ENCODE measurements at places on chromosomes 5 and 9.

GRCh38 chr5:38926121-38926520 lies 80.3 kb downstream of the OSMR start:
- DNase-seq: peak; percentile 58

DNA sequence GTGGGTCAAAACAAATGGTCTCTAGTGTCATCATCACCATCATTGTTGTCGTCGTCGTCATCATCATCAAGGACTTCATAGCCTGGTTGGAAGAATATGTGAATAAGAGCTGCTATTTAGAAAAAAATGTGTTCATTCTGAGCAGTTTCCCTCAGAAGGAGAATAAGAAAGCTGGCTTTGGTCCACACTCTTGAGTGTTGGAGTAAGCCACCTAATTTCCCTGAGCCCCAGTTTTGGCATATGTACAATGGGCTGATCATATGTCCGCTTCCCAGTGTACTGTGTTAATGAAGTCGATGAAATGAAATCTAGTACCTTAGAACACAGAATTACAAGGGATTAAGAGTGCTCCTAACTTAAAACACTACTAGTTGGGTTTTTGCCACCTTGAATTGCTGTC lies 545.5 kb downstream of the CCDC171 start:
- no peak for DNase-seq

DNA sequence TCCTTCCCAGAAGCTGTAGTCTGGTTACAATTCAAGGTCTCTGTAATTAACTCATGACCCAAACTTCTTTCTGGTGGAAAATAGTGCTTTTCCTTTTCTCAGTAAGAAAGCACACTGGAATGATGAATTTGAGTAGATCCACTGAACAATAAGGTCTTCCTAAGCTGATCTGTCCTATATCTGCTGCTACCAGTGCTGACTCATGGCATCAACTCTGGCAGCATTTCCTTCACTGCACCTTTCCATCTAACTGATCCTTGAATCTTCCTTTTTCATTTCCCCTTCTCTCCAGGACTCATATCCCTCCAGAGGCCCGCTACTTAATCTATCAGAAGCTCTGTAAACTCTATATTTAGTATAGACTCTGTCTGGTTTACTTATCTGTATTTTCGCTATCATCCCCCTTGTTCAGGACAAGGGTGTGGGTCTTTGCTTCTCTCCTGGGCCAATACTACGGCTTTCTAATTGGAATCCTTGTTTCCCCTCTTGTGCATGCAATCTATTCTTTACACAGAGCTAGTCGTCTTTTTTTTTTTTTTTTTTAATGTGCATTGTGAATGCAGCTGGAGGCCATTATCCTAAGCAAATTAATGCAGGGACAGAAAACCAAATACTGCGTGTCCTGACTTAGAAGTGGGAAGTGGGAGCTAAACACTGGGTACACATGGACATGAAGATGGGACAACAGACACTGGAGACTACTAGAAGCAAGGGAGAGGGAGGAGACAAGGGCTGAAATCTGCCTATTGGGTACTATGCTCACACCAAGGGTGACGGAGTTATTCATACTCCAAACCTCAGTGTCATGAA lies 192.2 kb upstream of the RPS23 start:
- peak; percentile 7 for DNase-seq

DNA sequence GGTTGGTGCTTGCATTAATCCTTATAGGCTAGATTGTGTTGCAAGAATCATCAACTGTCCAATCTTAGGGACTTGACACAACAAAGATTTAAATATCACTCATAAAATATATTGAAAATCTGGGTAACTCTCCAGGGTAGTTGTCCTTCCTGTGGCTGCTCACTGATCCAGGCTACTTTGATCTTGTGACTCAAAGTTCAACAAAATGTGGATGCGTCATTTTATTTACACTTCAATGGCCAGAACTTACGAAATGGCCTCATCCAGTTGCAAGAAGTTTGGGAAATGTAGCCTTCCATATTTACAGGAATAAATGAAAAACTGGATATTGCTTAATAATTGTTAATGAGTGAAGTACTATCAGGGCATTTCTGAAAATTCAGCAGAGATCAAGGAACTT lies 235.5 kb upstream of the ACTBL2 start:
- DNase-seq: no peak

- no peak for DNase-seq
Observed at GRCh38 chr9:35650341-35651158, at the start of gene SIT1. TSS of gene SIT1 (minus strand) at chr9:35650931. CDS start at chr9:35650853, 78 bp downstream.
